ENCODE measurements at places on chromosomes 4 and X.

GRCh38 chrX:17584248-17584681 is 153.0 kb upstream of the SCML1 start:
- no peak for DNase-seq

GRCh38 chr4:182338063-182338462 is 94.9 kb downstream of the TENM3 start:
- DNase-seq = no peak

DNA sequence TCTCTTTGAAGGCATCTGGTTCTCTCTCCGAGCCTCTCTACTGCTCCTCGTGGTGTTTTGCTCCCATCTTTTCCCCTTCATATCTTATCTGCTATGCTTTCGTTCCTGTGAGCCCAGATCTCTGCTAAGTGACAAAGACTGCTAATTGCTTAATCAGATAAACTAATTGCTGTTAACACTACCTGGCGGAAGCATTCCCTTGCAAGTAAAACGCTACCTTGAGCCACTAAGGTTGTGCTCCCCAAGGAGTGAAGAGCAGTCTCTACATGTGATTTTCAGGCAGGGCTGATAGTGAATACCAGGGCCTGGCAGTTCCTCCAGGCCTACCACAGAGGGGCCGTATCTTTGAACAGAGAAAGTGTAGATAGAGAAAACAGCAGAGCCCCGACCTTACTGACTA is 244.0 kb upstream of the GATB start:
- DNase-seq = no peak

DNA sequence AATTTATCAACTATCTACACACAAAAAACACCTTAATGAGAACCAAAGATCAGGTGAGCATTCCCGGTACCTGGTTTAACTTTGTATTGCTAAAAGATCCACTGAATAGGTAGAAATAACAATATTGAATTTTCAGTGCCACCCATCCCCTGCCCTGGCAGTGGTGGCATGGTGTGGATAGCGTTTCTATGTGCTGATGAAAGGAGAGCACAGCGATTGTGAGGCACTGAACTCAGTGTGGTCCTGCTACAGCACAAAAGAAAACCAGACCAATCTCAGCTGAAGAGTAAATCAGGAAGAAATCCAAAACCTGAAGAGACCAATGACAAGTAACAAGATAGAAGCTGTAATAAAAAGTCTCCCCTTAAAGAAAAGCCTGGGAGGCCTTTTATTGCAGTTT is 984.6 kb upstream of the AGA start:
- DNase-seq = no peak

- peak; percentile 14 for DNase-seq
These were observed 68.0 kb upstream of the ATXN3L start for GRCh38 chrX:13387666-13388494.

DNA sequence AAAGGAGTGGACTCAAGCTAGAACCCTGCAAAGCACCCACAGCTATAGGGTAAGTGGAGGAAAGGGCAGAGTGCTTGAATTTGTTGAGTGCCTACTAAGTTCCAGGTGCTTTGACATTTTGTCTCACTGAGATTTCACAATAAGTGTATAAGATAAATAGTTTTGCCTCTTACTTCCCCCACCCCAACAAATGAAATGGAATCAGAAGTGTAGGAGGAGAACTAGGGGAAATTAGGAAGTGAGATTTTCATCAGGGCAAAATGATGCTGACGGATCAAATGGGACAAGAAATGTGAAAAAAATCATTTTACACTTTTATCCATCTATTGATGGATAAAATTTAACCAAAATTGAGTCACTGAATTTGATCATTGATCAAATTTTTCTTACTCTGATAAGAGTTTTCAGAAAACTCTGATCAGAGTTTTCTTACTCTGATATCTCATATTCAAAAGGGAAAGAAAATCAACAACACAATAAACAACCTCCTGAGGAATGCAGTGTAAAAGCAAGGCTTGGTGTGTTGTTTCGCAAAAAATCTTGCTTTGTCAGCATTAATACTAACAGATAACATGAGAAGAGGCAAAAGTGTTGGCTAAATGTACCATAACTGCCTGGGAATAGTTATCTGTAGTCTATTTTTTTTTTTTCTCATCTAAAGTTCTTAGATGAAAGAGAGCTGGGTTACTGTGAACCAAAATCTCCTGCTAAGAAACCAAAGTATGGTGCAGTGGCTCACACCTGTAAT is 24.9 kb downstream of the PLAC8 start:
- no peak for DNase-seq

DNA sequence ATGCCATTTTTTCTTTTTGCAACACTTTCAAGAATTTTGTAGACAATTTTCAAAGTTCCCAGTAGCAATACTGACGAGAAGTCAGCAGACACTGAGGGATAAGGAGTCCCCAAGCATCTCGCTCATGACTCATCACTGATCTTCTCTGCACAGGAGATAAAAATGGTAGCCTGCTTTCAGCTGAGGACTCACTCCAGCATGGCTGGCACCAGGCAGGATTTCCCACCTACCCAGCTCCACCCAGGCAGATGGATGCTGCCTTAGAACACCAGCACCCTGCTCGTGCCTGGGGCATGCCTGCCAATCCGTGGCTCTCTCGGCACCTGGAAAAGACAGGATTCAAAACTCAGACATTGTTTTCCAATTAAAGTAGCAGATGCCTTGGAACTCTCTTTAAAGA is 24.9 kb downstream of the JAKMIP1 start:
- DNase-seq = no peak

GRCh38 chrX:56744996-56745395 is 16.0 kb downstream of the NBDY start:
- DNase-seq = no peak

DNA sequence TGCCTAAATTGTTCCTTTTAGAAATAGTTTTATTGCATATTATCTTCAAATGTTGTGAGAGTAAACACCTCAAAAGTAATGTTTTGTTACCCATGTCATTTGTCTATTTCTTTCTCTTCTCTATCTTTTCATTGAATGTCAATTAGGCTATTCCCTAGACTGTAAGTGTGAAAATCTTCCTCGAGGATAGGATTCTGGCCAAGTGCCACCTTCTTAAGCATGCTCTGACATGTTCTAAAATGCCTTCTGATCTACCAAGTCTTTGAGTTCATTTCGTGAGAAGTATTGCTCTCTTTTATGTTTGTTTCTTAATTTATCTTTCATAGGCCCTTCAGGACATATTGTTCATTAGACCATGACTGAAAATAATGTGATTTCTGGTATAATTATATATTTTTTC is 44.1 kb upstream of the TLL1 start:
- DNase-seq = no peak

GRCh38 chrX:24201216-24201615 is 51.7 kb downstream of the ZFX start:
- DNase-seq = no peak

GRCh38 chr4:15894921-15895916 is 43.3 kb downstream of the FGFBP1 start:
- DNase-seq = no peak

- DNase-seq = no peak
These were observed 11.7 kb upstream of the TCEAL9 start for GRCh38 chrX:103344606-103345005.

DNA sequence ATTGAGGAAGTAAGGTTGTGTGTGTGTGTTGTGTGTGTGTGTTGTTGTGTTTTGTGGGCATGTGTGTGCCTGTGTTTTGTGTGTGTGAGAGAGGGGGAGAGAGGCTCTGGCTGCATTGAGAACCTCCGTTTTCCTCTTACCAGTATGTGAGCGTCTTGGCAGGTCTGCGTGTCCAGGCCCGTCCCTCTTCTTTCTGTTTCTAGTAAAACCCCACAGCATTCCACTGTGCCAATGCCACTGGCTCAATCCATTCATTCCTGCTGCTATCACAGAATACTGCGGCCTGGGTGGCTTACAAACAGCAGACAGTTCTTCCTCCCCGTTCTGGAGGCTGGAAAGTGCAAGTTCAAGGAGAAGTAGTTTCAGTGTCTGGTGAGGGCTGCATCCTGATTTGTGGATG is 15.5 kb upstream of the HTRA3 start:
- DNase-seq = no peak

DNA sequence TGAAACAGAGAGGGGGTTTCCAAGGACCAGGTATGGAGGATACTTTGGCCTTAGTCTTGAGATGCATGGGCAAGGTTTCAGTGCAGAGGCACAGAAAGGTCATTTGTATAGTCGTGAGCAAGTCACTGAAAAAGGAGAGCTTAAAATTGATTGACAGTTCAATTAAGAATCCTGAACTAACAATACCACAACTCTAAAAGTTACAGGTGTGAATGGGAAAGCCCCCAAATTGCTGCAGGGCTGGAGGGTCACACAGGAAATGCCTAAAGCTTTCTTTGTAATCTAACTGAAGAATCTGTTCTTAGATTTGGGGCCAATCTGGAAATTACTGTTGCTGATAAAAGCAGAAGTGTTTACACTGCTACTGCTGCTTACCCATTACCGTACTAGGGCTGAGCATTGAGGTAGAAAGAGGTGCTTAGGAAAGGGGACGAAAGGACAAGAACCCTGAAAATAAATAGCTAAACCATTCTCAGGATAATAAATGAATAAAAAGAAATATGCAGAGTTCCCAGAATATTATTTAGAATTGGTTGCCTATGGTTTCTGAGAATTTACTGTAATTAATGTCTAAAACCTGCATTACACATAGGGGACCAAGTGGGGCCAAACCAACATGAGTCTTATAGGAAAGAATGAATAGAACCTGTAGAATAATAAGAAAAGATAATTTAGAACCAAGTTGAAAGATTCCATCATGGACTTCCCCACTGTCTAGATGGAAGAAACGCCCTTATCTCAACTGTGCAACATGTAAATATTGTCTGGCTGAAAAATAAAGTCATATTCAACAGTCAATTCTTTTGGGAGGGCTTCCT is 91.9 kb upstream of the PPP1R2C start:
- DNase-seq = no peak

- DNase-seq = no peak
These were observed 268.8 kb upstream of the RASGEF1B start for GRCh38 chr4:81740487-81740886.

- DNase-seq = no peak
These were observed 68.4 kb downstream of the TAPT1 start for GRCh38 chr4:16157609-16158503.

GRCh38 chr4:184395971-184396391 is 78.4 kb downstream of the IRF2 start:
- DNase-seq = no peak

GRCh38 chr4:86870442-86871069 is 21.4 kb upstream of the SLC10A6 start:
- no peak for DNase-seq

DNA sequence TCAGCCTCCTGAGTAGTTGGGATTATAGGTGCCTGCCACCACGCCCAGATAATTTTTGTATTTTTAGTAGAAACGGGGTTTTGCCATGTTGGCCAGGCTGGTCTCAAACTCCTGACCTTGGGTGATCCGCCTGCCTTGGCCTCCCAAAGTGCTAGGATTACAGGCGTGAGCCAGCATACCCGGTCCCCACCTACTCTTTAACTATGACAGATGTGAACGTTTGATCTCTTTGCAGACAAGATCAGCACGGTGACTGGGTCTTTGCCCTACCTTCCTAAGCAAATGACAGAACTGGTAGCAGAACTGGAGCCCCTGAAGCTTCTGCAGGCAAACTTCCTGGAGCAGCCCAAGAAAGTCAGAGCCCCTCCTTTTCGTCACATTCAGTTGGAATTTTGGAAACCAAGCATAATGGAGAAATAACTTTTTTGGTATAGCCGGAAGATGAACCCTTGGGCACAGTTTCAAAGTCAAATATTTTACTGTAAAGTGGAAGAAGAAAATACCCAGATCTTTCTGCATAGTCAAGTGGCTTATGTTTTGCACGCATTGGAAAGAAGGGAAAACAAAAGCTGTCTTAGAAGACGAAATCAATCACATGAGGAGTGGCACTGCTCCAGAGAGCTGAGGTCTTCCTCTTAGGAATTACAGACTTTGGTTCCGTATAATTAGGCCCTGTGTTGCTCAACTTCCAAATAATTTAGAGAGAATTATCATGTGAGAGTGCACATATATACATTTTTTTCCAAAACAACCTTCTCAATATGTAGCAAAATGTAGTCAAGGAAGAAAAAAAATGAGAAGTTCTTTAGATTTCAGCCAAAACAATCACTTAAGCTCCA is 90.6 kb downstream of the SORBS2 start:
- DNase-seq = no peak

DNA sequence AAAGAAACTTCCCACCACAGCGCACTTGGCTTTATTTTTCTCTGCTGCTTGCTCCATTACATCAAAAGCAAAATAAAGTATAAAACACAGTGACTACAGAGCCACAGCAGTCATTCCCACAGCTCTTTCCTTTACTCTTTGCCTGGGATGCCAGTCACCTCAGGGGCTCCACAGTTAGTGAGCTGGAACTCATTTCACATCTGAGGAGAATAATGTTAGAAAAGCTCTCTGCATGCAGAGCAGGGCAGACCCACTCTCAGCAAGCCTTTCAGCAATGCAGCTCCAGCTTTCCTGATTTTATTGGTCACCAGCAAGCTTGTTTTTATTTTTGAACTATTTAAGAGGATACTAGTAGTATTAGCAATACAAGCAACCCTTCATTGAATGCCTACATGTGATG is 13.8 kb downstream of the GRXCR1 start:
- DNase-seq = no peak

All from GDM1 (cell line).